ENCODE measurements at places on chromosomes 16 and 17. TPM values are rescaled to one million over a fixed set of nuclear protein-coding genes. Genes with fewer than 3 reads are reported as not detected.

RPS6KB1 gene
- total RNA-seq: 41.6 TPM

MT3 gene
- 3.1 TPM for total RNA-seq

IGFALS gene
- total RNA-seq: not detected

UNKL gene
- total RNA-seq: 26.0 TPM

UBE2I gene
- 249 TPM for total RNA-seq

PYCARD gene
- total RNA-seq: 14.6 TPM

KRTAP9-4 gene
- not detected for total RNA-seq

BAIAP3 gene
- total RNA-seq: 0.31 TPM

TP53TG3C gene
- not detected for total RNA-seq

HS3ST6 gene
- not detected for total RNA-seq

MRPS23 gene
- 64.1 TPM for total RNA-seq

SMIM22 gene
- not detected for total RNA-seq

DRC3 gene
- 0.34 TPM for total RNA-seq

GPR139 gene
- total RNA-seq: not detected

CD79B gene
- 40.9 TPM for total RNA-seq

NPIPA3 gene
- total RNA-seq: 2.1 TPM

KRT20 gene
- not detected for total RNA-seq

HSD17B2 gene
- total RNA-seq: not detected

ABCC6 gene
- total RNA-seq: not detected

Data from activated CD4-positive, alpha-beta memory T cell treated with anti-CD3 and anti-CD28 coated beads for 36 hours (primary cell).